CD4-positive, alpha-beta T cell treated with Interleukin-2 at 100 ng/mL for 4 hours (primary cell): ENCODE measurements at places on chromosomes 11 and 22.

DNA sequence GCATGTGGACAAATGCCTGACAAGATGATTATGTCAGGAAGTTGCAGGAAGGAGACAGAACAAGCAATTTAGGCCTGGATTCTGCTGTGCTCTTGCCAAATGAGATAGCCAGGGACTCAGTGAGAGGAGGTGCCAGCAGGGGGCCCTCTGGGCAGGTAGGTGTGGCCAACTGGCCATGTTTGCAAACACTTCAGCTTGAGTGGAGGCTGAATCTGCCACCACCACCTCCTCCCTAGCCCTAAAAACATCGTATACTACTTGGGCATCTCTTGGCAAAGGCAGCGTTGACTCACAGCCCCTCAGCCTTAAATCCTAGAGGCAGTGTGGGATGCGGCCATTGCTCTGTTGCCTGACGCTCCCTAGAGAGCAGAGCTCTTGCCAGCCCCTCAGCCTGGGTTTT, 95.1 kb upstream of the PLET1 start:
- no peak for DNase-seq

DNA sequence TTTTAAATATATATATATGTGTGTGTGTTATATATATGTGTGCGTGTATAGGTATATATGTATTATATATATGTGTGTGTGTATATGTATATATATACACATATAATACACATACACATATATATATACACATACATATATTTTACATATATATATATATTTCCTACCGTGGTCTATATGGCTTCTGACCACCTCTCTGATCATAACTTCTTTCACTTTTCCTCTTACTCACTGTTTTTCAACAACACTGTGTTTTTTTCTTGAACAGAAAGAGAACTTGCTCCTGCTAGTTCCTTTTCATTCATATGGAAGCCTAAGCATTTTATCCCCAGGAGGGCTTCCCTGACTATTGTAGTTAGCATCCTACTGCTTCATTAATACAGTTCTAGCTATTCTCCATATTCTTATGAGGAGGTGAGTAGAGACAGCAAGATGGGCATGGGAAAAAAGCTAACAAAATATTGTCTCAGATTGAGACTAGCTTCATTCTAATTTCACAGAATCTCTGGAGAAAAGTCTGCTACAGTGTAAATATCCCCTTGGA, 38.5 kb upstream of the CTSC start:
- no peak for DNase-seq

GRCh38 chr11:117145393-117145761, 1.3 kb downstream of the PAFAH1B2 start:
- DNase-seq = peak; percentile 7

DNA sequence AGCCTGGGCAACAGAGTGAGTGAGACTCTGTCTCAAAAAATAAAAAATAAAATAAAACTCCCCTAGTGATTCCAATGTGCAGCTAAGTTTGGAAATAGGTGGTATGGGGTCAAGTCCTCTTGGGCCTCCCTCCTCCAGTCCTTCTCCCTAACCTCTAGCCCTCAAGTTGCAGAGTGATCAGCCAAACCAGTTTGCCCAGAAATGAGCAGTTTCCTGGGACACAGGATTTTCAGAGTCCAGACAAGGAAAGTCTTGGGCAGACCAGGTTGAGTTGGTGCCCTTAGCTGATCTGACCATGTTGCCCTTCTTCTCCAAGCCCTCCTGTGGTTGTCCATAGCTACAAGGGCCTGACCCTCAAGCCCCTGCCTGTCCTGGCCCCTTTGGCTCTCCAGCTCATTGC, 7.9 kb downstream of the TCN2 start:
- DNase-seq = no peak

GRCh38 chr22:41619979-41620588, 759 bp downstream of the DESI1 start:
- peak; percentile 17 for DNase-seq

- DNase-seq = no peak
Measured at GRCh38 chr11:95219599-95219998, 11.4 kb downstream of the SESN3 start.

DNA sequence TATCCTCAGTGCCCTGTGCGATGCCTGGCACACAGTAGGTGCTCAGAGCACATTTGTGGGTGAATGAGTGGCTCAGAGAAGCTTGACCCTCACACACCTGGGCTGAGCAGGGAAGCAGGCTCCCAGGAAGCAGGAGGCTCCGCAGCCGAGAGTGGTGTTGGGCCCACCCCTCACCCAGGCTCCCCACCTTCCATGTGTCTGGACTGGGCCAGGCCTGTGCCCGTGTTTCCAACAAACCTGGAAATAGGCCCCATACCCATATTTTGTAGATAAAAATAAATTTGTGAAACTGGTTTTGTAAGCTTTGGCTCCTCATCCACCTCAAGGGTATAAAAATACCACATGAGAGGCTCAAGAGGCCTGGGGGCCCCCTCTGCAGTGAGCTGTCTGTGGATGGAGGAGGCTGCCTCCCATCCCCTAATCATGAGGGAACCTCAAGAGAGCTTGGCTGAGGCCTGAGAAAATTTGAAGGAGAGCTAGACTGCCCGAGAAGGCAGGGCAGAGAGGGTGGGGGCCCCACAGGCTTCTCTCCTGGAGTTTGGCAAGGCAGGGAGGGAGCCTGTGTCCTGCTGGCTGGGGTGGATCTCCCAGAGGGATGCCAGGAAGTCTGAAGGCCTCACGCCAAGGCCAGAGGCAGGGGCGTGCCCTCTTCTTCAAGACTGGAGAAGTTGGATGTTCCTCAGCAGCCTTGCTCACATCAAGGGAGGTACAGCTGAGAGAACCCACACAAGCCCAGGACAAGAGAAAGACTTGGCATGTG, 147.0 kb upstream of the NECTIN1 start:
- no peak for DNase-seq

GRCh38 chr11:20417771-20418170, 30.3 kb downstream of the PRMT3 start:
- DNase-seq = no peak

- DNase-seq = no peak
Measured at GRCh38 chr22:44454113-44454769, 43.8 kb downstream of the RTL6 start.
